ENCODE measurements at places on chromosomes 4 and X. TPM values are rescaled to one million over a fixed set of nuclear protein-coding genes. Genes with fewer than 3 reads are reported as not detected.

NCAPG gene
- 6.2 TPM for total RNA-seq

PPP1R2C gene
- not detected for total RNA-seq

CCSER1 gene
- 1.4 TPM for total RNA-seq

IBSP gene
- not detected for total RNA-seq

CXCL8 gene
- 76.9 TPM for total RNA-seq

RRH gene
- not detected for total RNA-seq

RPA4 gene
- total RNA-seq = not detected

GLRA3 gene
- total RNA-seq = not detected

TMEM131L gene
- 7.2 TPM for total RNA-seq

ZFYVE28 gene
- 2.0 TPM for total RNA-seq

SPANXN4 gene
- not detected for total RNA-seq

GUCY1B1 gene
- 2.8 TPM for total RNA-seq

RAB33A gene
- 3.2 TPM for total RNA-seq
